Dermis microvascular lymphatic vessel endothelial cell (primary cell): ENCODE measurements at places on chromosomes 7 and 10. TPM values are rescaled to one million over a fixed set of nuclear protein-coding genes. Genes with fewer than 3 reads are reported as not detected.

The GPRIN2 gene
- not detected in 2 replicates for total RNA-seq

DNA sequence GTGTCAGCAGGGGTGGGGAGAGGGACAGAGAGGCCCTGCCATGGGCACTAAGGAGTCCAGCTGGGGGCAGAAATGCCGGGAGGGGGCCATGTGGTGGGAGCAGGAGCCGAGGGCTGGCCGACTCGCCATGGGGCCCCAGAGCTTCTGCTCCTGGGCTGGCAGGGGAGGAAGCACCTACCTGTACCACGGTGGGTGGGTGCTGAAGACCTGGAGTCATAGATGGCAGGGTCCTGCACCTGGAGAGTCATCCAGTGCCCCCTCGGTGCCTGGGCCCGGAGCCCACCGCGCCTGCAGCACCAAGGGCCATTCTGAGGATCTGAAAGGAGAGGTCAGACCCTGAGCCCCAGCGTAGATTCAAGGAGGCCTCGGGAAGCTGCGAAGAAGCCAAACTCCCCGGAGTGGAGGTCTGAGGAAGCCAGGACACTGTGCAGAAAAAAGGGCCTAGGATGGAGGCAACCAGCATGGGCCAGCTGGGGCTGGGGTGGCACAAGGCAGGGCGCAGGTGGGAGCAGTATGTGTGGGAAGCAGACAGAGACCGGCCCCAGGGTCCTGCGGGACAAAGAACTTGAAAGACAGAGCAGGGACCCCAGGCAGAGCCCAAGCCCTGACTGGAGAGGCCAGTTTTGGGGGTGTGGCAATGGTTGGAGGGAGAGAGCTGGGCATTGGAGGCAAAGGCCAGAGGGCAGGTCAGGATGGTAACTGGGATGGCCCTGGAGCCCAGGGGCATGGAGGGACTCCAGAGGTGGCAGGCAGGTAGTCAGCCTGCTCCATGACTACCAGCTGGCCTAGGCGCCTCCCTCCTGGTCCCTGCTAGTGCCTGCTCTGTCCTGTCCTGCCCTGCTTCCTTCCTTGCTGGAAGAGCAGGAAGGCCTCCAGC, 26.7 kb upstream of the SMARCD3 start:
- DNase-seq = no peak

GRCh38 chr10:6929148-6929830, 349.2 kb upstream of the PRKCQ start:
- no peak for DNase-seq

- no peak for DNase-seq
These were observed 86.3 kb downstream of the MRPL32 start for GRCh38 chr7:43018446-43018845.

- DNase-seq = no peak
These were observed 179.5 kb downstream of the ADAM12 start for GRCh38 chr10:126208726-126209302.

DNA sequence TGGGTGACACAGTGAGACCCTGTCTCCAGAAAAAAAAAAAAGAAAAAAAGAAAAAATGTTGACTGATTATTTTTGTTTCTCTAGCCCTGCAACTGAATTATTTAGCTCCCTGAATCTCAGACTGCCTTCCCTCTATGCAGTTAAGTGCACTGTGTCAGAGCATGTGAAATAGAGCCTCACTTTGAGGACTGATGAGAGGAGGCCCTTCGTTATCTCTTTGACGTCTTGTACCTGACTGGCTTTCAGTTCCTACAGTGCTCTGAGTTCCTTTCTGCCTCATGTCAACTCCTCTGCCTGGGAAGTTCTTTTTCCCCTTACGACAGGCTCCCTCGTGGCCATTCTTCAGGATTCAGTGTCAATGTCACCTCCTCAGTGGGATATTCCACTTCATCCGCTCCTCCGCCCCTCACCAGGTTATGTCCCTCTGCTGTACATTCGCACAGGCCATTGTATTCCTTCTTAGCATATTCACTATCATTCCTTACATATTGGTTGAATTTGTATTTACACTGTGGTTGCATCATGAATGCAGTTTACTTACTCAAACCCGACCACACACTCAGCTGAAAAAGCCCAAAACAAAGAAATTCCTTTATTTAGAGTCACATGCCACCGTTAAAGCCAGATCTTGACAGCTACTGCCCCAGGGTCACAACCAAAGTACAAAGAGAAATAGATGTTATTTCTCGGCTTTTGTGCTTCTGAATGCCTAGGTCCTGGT, 18.1 kb upstream of the CAMK2G start:
- DNase-seq = no peak

DNA sequence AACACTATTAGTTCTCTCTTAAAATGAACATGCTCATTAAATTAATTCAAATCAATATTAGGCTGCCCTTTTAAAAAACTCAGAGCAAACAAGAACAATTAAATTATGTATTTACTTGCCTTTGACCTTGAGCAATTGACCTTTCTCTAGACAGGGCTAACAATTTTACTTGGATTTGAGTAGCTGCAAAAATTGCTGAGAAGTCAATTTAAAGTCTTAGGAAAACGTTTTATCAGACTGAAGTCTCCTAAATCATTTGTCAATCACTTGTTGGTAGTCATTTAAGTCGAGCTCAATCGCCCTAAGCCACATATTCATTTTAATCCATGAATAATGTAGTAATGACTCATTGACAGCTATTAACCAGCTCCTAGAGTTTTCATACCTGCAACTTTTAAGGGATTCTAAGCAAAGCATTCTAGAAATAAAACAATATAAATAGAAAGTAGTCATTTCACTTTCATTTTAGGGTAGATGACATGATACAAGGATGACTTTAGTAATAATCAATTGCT, 84.9 kb upstream of the SEC61G start:
- no peak for DNase-seq

DNA sequence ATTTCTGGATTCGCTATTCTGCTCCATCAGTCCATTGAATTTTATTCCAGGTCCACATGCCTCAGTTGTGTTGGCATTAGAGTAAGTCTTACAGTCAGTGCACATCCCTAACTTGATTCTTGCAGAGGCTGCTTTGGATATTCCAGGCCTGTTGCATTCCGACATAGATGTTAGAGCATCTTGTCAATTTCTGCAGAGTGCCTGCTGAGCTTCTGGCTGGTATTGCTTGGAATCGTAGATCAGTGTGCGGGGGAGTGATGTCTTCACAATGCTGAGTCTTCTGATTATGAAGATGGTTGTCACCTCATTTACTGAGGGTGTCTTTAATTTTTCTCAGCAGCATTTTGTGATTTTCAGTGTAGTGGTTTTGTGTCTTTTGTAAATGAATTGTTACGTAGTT, 45.2 kb downstream of the INPP5A start:
- DNase-seq = no peak

The KIF11 gene
- 6.7 and 18.5 TPM in 2 replicates for total RNA-seq

- no peak for DNase-seq
These were observed 28.2 kb downstream of the TDRD1 start for GRCh38 chr10:114207349-114207748.

The ELN gene
- total RNA-seq = 6.2 and 31.0 TPM in 2 replicates

DNA sequence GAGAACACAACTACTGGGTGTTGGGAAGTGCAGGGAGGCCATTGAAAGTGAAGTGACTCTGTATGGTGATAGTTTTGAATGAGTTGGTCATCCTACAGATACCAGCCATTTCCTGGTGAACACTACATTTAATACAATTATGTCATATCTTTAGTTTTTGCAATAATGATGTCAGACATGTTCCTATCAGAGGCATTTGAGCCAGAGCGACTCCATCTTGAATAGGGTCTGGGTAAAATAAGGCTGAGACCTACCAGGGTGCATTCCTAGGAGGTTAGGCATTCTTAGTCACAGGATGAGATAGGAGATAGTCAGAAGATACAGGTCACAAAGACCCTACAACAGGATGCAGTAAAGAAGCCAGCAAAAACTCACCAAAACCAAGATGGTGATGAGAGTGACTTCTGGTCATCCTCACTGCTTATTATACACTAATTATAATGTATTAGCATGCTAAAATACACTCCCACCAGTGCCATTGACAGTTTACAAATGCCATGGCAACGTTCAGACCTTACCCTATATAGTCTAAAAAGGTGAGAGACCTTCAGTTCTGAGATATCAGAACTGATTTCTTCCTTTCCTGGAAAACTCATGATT, 28.2 kb downstream of the ADK start:
- no peak for DNase-seq

DNA sequence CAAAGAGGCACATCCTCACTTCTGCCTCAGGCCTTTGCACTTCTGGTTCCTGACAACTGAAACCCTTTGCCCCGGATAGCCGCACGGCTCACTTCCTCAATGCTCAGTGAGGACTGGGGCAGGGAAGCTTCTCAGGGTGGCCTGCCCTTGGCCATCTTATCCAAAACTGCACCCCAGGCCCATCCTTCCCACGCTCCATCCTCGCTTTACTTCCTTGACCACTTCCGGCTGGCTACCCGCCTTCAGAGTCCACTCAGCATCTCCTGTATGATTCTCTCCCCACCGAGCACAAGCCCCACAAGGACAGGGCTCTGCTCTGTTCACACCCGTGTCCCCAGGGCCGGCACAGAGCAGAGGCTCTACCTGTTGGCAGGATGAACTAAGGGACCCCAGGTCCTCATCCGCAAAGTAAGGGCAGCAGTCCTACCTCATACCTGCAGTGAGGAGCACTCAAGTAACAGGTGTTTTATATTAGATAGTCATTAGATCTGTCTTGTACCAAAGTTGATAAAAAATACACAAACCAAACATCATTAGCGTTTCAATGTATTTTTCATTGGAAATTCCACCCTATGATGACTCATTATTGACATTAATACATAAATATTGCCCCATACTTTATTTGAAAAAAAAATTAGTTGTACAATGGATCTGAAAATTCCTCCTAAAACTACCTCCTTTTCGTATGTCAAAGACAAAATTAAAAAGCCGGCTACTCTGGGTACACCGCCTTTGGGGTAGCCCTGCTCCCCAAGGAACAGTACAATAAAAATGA, 35.0 kb downstream of the GNA12 start:
- no peak for DNase-seq

The C7orf57 gene
- under 0.01 TPM in 1 of 2 replicates, not detected in the other for total RNA-seq

DNA sequence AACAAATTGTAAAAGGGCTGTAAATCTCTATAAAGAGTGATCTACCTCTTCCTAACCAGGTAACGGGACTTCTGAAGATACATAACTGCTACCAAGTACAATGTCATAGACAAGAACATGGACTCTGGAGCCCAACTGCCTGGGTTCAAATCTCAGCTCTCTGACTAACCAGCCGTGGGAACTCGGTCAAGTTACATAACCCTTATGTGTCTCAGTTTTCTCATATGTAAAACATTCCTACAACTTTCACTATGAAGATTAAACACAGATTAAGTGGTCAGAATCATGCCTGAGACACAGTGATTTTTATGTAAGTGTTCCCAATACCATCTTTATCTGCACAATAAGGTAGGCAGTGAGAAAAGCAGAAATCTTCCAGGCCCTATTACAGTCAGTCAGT, 52.6 kb downstream of the ITGB1 start:
- no peak for DNase-seq

GRCh38 chr10:18753312-18753895, 94.2 kb downstream of the ARL5B start:
- DNase-seq = no peak

DNA sequence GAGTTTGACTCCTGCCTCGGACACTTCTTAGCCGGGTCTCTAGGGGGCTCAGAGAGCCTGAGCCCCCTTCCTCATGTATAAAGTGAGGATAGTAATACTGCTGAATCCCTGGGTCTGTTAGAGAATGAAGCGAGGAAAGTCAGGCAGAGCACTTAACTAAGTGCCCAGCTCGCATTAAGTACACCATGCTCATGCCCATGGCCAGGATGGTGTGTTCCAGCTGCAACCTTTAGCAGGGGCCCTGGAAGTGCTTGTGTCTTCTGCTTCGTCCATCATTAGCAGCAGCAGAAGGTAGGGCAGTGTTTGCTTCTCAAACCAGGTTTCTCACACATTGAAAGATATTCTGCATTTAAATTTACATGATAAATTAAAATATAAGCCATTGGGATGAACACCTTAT, 27.3 kb upstream of the WDFY4 start:
- no peak for DNase-seq

The ADCY1 gene
- total RNA-seq = 0.51 and 1.1 TPM in 2 replicates

DNA sequence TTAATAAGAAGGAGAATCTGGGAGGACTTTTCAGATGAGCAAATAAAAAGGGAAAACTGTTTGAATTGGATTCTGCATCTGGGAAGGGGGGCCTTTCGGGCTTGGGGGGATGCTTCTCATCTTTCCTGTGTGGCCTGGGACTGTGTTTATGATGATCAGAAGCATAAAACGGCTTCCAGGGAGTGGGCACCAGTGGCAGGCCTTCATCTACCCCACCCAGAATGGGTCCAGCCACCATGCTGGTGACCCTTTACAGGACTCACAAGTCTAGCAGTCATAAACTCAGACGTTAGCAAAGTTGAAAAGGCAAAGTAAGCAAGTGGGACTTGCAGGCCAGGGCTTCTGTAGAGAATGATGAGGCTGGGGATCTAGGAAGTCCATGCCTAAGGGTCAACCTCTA, 198.3 kb upstream of the ZMIZ1 start:
- DNase-seq = no peak

- no peak for DNase-seq
These were observed 49.0 kb downstream of the NPVF start for GRCh38 chr7:25179325-25179724.

DNA sequence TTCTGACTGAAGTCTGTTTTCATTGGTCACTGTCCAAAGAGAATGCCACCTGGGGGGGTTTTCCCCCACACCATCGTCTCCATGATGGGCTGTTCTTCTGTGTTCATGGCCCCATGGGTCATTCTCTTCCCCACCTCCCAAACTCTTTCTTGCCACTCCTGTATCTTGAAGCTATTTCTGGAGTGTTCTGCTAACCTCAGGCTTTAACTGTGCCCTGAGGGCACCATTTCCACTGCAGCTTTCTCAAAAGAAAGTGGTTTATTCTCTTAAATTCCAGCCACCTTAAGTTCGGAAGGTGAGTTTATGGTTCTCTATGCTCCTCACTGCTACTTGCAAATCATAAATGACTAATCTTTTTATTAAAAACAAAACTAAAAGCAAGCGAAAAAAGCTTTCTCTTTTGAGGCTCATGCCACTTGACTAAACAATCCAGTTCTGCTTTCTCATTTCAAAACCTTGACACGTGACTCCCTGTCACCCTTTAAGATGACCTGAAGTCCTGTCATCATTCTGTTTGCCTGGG, 7.4 kb upstream of the APBB1IP start:
- DNase-seq = no peak

The MTG1 gene
- 37.1 and 43.2 TPM in 2 replicates for total RNA-seq

DNA sequence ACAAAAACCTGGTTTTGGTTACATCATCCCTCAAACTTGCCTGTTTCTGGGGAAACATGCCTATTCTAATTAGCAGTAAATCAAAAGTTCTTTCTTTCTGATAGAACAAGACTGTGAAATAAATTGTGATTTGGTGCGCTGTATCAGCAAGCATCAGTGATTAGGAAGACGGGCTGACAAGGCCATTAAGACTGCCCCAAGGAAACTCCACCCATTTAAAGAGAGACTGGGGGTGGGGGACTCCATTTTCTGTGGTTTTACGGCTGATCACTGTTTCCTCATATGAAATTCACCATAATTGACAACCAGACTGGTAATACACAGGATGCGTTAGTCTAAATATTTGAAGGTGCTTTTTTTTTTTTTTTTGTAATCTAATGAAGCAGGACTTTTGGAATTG, 68.7 kb downstream of the MBL2 start:
- DNase-seq = peak; percentile 52

GRCh38 chr7:123749537-123749857, 694 bp upstream of the WASL start:
- DNase-seq = no peak

The GALNT17 gene
- not detected in 2 replicates for total RNA-seq

The SFTPA1 gene
- not detected in 2 replicates for total RNA-seq

- DNase-seq = no peak
These were observed 89.6 kb downstream of the ITIH5 start for GRCh38 chr10:7577176-7577575.
